ENCODE measurements at places on chromosomes 6 and 20.

DNA sequence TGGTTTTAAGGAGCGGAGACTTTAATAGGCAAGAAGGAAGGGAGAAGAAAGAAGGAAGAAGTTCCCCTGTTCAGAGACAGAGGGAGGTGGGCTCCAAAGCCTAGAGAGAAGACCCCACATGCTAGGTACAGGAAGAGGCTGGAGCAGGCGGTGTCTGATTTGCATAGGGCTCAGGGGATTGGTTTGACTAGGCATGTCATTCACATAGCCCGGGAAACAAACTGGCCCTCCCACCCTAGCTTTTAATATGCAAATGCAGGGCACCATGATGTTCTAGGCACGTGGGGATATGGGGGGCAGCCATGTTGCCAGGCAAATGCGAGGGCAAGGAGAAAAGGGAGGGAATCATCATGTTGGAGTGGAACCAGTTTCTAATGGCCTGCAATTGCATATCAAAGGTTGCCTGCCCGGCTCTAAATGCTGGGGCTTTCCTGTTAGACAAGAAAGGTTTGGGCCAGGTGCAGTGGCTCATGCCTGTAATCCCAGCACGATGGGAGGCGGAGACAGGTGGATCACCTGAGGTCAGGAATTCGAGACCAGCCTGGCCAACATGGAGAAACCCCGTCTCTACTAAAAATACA is 34.3 kb upstream of the AGPAT4 start:
- DNase-seq, result no peak

DNA sequence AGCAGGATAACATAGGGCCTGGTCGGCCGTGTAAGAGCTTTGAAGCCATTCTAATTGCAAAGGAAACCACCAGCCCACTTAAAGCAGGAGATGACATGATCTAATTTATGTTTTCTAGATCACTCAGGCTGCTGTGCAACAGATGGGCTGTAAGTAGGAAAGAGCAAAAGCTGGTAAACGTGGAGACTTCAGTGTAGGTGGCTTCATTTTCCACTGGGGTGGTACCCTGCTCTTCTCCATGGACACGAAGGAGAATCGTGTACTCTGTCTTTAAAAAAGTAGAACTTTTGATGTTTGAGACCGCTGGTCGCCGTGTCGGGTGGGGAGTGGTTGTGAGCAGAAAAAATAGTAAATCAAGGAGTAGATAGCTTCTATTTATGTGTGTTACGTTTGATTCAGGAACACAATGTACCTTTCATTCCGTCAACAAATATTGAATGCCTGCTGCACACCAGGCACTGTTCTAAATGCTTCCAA is 6.4 kb downstream of the CASS4 start:
- DNase-seq, result no peak

GRCh38 chr6:26594730-26595632 is 1.8 kb upstream of the ABT1 start:
- peak; percentile 44 for DNase-seq

GRCh38 chr6:170363255-170363654 is 56.7 kb downstream of the FAM120B start:
- DNase-seq, result no peak

DNA sequence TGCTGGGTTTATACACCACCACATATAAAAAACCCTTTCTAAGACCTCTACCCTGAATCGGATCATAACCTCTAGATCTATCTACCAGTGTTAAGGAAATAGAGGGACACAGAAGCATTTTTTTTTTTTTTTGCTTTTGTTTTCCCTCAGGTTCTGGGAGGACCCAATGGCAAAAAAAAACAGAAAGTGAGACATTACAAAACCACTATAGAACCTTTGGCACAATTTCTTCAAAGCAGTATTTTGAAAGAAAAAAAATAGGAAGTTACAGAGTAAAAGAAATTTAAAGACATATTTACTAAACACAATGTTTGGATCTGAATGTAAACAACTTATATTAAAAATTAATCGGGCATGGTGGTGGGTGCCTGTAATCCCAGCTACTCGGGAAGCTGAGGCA is 1258.7 kb upstream of the GJE1 start:
- no peak for DNase-seq

DNA sequence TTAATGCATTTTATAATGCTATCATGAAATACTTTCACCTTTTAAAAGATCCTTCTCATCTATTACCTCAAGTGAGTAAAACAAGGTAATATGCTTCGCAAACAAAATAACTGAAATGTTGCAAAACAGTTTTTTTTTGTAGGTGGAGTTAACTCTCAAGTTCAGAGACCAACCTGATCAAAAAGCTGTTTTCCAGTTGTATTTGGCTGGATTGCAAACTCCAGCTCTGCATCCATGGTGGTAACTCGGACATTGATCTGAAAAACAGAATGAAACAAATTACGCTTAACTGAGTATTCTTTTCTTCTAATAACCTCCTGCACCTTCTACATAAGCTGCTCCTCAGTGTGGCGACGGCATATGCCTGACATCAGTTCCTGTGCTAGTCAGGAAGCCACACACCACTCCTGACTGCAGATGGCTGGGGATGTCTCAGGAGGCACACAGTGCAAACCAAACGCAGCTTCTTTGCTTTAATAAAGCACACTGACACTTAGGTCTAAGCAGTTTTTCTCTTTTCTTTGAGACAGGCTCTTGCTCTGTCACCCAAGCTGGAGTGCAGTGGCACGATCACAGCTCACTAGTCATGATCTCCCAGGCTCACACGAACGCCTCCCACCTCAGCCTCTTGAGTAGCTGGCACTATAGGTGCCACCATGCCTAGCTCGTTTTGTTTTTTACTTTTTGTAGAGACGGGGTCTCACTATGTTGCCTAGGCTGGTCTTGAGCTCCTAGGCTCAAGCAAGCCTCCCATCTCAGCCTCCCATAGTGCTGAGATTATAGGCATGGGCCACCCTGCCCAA is 29.9 kb downstream of the EZR start:
- DNase-seq, result peak; percentile 75

- DNase-seq, result peak; percentile 58
These were observed 41.6 kb upstream of the FOXP4 start for GRCh38 chr6:41504466-41505121.

DNA sequence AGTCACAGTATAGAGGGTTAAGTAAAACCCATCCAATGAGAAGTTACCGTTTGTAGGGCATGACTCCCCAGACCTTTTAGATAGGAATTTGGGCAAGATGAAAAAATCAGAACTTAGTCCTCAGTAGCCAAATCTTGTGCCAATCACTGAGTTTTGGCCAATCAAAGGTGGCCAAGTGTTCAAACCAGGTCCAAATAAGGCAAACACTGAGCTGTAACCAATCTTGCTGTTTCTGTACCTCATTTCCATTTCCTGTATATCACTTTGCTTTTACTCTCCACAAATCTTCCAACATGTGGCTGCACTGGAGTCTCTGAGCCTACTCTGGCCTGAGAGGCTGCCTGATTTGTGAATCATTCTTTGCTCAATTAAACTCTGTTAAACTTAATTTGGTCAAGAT is 81.8 kb upstream of the GPR6 start:
- DNase-seq, result no peak

DNA sequence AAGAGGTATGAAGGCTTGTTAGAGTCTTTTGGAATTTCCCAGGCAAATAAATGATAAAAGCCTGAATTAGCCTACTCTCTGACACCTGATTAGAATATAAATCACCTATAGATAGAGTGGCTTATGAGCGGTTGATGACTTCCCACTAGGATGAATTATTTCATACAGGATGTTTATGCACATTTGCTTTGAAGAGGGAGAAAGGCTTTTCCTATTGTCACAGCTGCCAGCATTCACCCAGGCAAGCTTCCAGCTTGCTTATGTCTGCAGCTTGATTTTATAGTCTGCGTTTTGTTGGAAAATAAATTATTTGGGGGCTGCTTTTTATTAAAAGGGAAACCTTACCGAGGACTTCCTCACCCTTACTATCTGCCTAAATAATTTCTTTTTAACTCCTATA is 51.3 kb upstream of the EIF2S2 start:
- no peak for DNase-seq

- DNase-seq, result no peak
These were observed 51.0 kb upstream of the SENP6 start for GRCh38 chr6:75550544-75551167.

- DNase-seq, result no peak
These were observed 115.7 kb upstream of the RALGAPA2 start for GRCh38 chr20:20827992-20828597.

- DNase-seq, result no peak
These were observed 5.3 kb downstream of the TMEM170B start for GRCh38 chr6:11542863-11543262.

DNA sequence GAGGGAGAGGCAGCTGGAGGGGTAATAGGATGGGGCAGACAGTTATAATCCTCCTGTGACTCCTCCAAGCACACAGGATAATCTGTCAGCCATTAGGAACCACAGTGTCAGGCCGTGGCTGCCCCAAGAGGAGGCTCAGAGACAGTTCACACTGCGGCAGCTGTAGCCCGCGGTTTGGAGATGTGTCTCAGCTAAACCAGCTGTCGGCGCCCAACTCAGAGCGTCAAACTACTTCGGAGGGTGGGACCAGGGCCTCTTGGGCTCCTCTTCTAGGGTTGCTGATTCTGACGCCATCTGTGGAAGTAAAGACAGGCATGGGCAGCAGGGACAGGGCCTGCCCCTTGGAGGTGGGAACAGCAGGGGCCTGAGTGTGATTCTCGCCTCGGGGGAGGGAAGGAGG is 309.8 kb downstream of the CDC5L start:
- no peak for DNase-seq

GRCh38 chr6:37792457-37793033 is 27.0 kb upstream of the ZFAND3 start:
- DNase-seq, result no peak

- DNase-seq, result no peak
These were observed 186.7 kb upstream of the PDE10A start for GRCh38 chr6:165849534-165850430.

GRCh38 chr6:3304500-3305215 is 45.9 kb downstream of the PSMG4 start:
- DNase-seq, result no peak

DNA sequence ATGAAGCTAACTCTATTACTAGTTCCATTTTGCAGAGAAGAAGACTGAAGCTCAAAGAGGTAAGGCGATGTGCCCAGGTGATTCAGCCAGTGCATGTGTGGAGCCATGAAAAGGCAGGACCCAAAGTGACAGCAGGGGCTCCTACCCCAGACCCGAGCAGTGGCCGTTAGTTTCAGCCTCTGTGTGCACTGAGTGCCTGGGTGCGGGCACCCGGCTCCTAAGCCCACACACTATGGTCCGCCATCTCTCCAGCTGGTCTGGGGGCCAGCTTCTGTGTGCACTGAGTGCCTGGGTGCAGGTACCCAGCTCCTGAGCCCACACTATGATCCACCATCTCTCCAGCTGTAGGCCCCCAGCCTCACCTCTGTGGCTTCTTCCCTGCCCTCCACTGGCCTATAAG is 123.5 kb upstream of the CST7 start:
- DNase-seq, result no peak

- DNase-seq, result peak; percentile 59
These were observed 8.5 kb upstream of the TRIM40 start for GRCh38 chr6:30127238-30128093.

GRCh38 chr6:155630085-155630484 is 174.4 kb upstream of the NOX3 start:
- DNase-seq, result no peak

DNA sequence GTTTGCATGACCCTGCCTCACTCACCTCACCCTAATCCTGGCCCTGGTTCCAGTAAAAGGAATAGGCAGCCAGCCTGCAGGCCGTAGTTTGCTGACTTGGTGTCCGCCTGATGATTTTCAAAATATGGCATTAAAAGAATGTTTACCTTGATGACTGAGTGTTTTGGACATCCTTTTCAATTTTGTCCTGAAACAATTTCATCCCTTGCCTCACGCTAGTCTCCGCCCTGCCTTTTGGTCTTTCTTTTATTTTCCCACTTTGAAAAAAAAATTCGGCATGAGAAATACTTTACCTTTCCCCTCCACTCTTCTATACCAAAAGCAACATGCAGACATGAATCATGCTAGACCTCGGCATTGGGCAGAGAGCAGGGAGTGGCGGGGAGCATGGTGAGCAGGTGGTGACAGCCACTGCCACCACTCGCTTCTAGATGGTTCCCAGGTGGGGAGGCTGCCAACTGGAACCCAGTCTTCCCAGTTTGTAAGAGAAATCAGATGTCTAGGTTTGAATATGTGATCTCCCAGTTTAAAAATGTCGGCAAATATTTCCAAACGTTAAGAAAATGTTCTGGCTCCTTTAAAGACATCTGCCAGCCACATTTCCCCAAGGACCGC is 9.4 kb downstream of the CD40 start:
- DNase-seq, result no peak

GRCh38 chr6:52347818-52348217 is 14.1 kb upstream of the PAQR8 start:
- no peak for DNase-seq

- peak; percentile 50 for DNase-seq
These were observed 270.7 kb upstream of the TAB2 start for GRCh38 chr6:149046822-149047246.

DNA sequence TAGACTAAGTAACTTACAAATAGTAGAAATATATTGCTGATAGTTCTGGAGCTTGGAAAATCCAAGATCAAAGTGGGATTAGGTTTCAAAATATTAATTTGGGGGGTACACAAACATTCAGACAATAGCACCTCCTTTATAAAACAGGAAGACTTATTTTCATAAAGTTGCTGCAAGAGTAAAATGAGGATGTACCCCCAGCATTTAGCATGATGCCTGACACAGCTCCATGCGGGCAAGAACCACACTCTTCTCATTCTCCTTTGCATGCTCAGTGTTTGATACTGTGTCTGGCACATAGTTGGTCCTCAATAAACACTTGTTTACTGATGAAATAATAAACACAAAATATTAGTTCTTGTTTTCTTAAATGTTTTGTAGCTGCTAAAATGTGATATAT is 332.9 kb downstream of the TFAP2A start:
- DNase-seq, result no peak

- DNase-seq, result no peak
These were observed 28.9 kb upstream of the ASF1A start for GRCh38 chr6:118865100-118865391.

GRCh38 chr6:29769336-29769735 is 46.1 kb downstream of the HLA-F start:
- no peak for DNase-seq

DNA sequence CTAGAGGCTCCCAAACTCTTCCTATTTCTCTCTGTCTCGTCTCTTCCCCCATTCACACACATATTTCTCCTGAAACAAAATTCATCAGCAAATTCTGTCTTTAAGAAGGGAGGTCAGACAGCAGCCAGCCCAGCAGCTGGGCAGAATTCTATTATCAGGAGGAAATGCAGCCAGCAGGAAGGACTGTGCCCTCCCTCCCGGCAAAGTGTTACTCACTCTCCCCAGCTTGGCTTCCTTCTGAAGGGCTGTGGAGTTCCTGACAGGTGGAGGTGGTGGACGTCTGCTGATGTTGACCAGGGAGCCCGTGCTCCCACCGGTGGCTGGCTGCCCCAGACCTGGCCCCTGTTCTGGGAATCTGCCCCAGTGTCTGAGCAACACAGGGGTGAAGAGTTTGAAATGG is 37.3 kb downstream of the KCNB1 start:
- no peak for DNase-seq

- no peak for DNase-seq
These were observed 43.8 kb downstream of the EYA2 start for GRCh38 chr20:46938434-46938833.

- DNase-seq, result no peak
These were observed 222.1 kb upstream of the ARID1B start for GRCh38 chr6:156555116-156555515.

GRCh38 chr20:17683218-17684076 is 1.4 kb upstream of the RRBP1 start:
- DNase-seq, result no peak

All from B cell (primary cell).